ENCODE measurements at places on chromosomes 12 and 14.

DNA sequence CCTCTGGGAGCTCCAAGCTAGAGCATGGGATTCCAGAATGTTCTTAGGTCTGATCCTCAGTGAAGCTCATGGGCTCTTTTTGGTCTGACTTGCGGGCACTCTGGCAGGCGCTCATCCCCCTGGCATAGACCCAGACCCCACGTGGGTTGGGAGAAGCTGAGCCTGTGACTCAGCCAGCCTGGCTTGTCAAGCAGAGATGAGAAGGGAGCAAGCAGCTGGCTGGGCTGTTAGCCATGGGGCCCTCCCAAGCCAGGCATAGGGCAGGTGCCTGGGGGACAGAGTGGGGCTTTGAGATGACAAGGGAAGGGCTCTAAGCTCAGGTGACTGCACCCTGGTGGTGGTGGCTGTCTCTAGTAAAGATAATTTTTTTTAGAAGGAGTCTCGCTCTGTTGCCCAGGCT is 80.3 kb upstream of the NOS1 start:
- DNase-seq = peak; percentile 3

GRCh38 chr12:40034712-40035111 is 71.2 kb downstream of the SLC2A13 start:
- no peak for DNase-seq

DNA sequence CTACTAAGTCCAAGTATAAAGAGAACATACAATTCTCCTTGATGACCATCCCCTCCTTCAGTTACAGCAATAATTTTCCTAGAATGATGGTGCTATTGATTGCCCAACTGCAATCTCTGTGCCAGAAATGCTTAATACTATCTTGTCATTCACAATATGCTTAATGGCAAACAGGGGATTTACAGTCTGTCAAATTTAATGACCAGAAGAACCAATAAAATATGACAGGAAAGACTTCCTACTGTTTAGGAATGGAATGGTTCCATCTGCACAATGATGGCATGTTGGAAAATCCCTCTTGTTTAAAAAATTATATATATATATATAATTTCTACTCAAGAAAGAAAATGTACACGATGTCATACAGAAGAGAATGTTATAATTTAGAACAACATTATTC is 623.2 kb downstream of the CCER1 start:
- no peak for DNase-seq

DNA sequence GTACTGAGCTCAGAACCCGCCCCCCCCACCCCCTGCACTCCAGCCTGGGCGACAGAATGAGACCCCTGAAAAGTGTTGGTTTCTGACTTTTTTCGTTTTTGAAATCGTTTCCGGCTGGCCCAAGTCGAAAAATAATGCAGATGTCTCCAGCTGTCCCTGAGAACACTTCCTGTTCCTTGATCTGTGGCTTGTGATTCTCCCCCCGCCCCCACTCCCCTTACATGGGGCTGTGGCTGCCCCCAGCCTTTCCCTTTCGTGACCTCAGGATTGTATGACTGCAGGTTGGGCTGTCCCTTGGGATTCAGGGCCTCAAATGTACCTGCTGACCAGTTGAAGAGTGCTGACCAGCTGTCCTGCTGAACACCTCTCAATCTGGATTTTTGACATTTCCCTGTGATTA is 34.1 kb downstream of the NOC4L start:
- DNase-seq = no peak

GRCh38 chr14:24219521-24219920 is 3.7 kb upstream of the MDP1 start:
- DNase-seq = no peak

DNA sequence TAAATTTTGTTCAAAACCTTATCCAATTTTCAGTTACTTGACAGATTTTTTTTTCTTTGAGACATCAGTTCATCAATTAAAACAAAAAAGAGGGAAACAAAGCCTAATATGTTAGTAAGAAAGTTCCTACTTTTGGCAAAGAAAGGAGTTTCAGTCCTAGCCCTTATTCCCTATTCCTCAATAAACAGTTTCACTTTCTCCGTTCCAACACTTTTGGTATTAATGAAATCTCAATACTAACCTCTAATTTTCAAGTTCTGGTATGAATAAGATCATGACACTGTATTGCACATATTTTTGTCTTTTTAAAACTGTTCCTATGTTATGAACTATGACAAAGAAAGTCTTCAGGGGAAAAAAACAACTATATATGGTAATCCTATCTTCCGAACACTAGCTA is 48.4 kb downstream of the RPS6KA5 start:
- no peak for DNase-seq

DNA sequence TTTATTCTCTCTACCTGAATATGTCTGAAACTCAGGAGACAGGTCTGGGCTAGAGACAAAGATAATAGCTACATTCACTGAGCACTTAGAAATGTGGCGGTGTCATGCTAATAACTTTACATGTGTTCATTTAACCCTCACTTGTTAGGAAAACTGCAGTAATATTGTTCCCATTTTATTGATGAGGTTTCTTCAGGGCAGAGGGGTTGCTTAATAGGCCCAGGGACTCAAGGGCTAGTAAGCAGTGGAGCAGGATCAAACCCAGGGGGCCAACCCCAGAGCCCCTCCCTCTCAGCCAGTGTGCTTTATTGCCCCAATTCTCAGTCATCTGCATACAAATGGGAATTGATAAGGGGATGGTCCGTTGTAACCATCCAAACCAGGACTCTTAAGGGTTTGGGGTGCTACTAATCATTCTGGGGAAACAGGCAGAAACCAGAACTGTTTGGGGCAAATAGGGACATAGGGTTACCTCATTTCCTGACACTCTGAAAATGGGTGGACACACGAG is 142.8 kb upstream of the AMIGO2 start:
- no peak for DNase-seq

GRCh38 chr12:27787559-27787958 is 7.5 kb upstream of the MANSC4 start:
- no peak for DNase-seq

GRCh38 chr12:10184261-10184843 is 5.5 kb downstream of the TMEM52B start:
- peak; percentile 74 for DNase-seq

GRCh38 chr12:106308611-106309010 is 6.1 kb downstream of the TCP11L2 start:
- no peak for DNase-seq

DNA sequence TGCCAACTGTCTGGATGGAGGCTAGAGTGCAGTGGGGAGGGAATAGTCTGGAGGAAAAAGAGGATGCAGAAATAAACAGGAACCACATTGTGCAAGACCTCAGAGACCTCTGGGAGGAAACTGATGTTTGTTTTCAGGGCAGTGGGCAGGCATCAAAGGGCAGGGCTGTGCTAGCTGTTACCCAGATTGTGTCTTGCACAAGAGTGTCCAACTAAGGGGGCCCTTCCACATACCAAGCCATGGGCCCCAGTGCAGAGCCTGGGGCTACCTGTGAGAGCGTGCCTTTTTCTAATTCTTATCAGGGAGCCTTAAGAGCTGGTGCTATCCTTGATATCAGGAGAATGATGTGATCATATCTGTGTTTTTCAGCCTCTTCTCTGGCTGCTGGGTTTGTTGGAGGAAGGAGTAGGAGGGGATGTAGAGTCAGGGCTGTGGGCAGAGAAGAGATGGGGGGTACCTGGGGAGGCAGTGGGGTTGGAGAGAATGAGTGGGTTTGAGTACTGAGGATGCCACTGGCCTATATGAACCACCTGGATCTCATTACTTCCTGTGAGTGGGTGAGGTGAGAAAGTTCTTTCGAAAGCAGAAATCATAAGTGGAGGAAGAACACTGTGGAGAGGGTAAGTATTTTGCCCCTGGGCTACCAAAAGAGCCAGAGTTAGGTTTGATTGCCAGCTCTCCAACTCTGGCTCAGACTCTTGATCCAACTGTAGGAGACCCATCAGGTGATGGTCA is 259.2 kb upstream of the CRY1 start:
- DNase-seq = no peak

- DNase-seq = no peak
These were observed 145.8 kb downstream of the KIF26A start for GRCh38 chr14:104284107-104284592.

DNA sequence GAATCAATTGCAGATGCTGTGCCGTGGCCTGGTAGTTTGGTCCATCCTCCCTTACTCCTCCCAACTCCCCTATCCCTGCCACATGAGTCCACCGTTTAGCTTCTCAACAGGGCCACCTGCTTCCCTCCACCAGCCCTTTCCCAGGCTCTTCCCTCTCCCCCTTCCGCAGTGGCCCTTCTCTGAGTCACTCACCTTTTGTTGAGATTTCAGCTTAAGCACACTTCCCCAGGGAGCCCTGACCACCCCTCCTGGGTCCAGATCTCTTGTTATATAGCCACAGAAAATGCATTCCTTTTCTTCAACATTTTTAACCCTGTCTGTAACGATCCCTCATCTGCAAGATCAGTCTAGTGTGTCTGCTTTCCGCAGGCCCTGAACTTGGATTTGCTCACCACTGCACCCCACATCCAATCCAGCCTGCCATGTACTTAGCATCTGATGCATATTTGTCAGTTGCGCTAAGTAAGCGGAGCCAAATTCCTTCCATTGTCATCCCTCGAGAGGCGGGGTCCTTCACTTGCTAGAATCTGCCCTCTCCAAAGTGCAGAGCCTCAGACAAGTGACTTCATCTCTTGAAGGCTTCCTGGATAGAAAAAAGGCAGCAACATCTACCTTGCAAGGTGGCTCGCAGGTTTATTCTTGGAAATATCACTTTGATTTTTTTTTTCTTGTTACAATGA is 41.1 kb downstream of the TMEM63C start:
- no peak for DNase-seq

DNA sequence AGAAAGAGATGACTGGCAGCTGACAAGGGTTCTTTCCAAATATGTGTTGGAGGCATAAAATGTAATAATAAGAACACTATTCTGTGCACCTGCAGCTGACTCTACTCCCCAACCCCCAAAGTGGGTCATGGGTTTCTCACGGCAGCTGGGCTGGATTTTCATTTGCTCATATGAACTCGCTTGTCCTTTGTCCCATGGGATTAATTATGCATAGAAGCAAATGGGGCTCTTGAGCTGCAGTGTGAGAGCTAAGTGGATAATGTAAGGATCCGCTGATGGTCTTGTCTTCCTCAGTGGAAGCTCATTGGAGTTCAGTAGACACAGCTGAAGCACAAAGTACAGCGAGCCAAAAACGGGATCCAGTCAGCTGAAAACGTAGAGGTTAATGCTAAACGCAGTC is 46.3 kb downstream of the TTC8 start:
- no peak for DNase-seq

GRCh38 chr12:70052476-70052875 is 190.8 kb upstream of the CNOT2 start:
- peak; percentile 19 for DNase-seq

- DNase-seq = peak; percentile 56
These were observed 379.1 kb downstream of the GALC start for GRCh38 chr14:87613881-87614280.

DNA sequence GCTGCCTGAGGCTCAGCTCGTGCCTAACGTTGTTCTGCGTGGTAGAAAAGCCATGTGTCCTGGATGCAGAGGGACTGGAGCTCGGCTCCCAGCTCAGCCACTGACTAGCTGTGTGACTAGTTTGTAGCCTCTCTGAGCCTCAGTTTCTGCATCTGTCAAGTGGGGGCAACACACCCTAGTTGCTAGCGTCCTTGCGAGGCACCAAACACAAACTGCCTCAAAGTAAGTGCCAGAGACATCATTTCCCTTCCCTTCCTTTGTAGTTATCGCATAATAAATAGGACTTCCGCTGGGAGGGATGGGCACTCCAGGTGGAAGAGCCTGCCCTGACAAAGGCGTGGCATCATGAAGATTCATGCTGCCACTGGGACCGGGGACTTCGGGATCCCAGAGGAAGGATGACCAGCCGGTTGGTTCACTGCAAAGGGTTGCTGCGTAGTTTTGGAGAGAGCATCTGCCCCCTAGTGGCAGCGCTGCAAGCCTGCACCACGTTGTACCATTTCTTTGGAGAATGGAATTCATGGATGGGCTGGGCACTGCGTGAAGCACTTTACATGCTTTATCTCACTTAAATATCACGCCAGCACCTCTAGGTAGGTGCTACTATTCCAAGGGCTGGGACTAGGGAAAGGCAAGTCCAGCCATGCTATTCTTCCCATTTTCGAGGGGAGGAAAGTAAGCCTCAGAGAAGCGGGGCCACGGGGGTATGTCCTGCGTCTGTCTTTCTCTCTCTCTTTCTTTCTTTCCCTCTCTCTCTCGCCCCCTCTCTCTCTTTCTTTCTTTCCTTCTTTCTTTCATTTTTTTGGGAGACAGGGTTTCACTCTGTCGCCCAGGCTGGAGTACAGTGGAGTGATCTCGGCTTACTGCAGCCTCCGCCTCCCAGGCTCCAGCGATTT is 4.6 kb downstream of the CCDC197 start:
- peak; percentile 21 for DNase-seq
